Occipital lobe (tissue), 3 donors: ENCODE measurements at places on chromosomes 12 and 14. TPM values are rescaled to one million over a fixed set of nuclear protein-coding genes. Genes with fewer than 3 reads are reported as not detected.

The EAPP gene
- 75.0 TPM for total RNA-seq

The SIX1 gene
- total RNA-seq, result 0.47 TPM

The PFKM gene
- total RNA-seq, result 112 TPM

The LYZ gene
- 4.5 TPM for total RNA-seq

The WNT1 gene
- total RNA-seq, result not detected

The UBE3B gene
- total RNA-seq, result 24.3 TPM

The NID2 gene
- total RNA-seq, result 8.9 TPM

The PRH2 gene
- 0.62 TPM for total RNA-seq

The C12orf50 gene
- not detected for total RNA-seq

The MYL2 gene
- total RNA-seq, result not detected

The NKX2-1 gene
- total RNA-seq, result 0.31 TPM

The AQP6 gene
- total RNA-seq, result 0.62 TPM

The HELB gene
- 9.0 TPM for total RNA-seq

The PPP4R3A gene
- 142 TPM for total RNA-seq

The MGAT4C gene
- total RNA-seq, result 56.9 TPM

The GPATCH2L gene
- 112 TPM for total RNA-seq

The B4GALNT1 gene
- total RNA-seq, result 45.2 TPM

The MYBPC1 gene
- total RNA-seq, result 2.0 TPM

The DPF3 gene
- 5.3 TPM for total RNA-seq

The SH2B3 gene
- total RNA-seq, result 5.1 TPM
